ENCODE measurements at places on chromosomes 2 and 18. TPM values are rescaled to one million over a fixed set of nuclear protein-coding genes. Genes with fewer than 3 reads are reported as not detected.

The TFCP2L1 gene
- 0.16 TPM for total RNA-seq

The C2orf78 gene
- not detected for total RNA-seq

The EMILIN2 gene
- 12.4 TPM for total RNA-seq

The RTP5 gene
- total RNA-seq: not detected

The ANKRD30BL gene
- total RNA-seq: not detected

The UBR3 gene
- 10.9 TPM for total RNA-seq

The ARHGAP28 gene
- total RNA-seq: 5.3 TPM

The TMEM37 gene
- 9.8 TPM for total RNA-seq

The RGPD3 gene
- total RNA-seq: under 0.01 TPM

The HOXD13 gene
- not detected for total RNA-seq

The RAB17 gene
- total RNA-seq: not detected

The RAB1A gene
- total RNA-seq: 92.2 TPM

The KIF1A gene
- total RNA-seq: 2.7 TPM

The ZC3H6 gene
- 6.8 TPM for total RNA-seq

The IL36G gene
- total RNA-seq: not detected

The ALPG gene
- not detected for total RNA-seq

The KCNK3 gene
- 3.9 TPM for total RNA-seq

The GFPT1 gene
- 33.1 TPM for total RNA-seq

The HOXD10 gene
- not detected for total RNA-seq

The ARMC9 gene
- total RNA-seq: 20.8 TPM

The RNF152 gene
- total RNA-seq: 10.0 TPM

The PDIA6 gene
- total RNA-seq: 205 TPM

The KATNAL2 gene
- 0.65 TPM for total RNA-seq

The DGUOK gene
- total RNA-seq: 92.9 TPM

The ERMN gene
- not detected for total RNA-seq

The CHPF gene
- total RNA-seq: 201 TPM

The RESP18 gene
- not detected for total RNA-seq

The HNRNPLL gene
- 35.6 TPM for total RNA-seq

The NAT8 gene
- total RNA-seq: not detected

The GAREM1 gene
- total RNA-seq: 5.7 TPM

The FOXI3 gene
- total RNA-seq: not detected

The ONECUT2 gene
- under 0.01 TPM for total RNA-seq

The SLC66A3 gene
- total RNA-seq: 18.5 TPM

The ITPRIPL1 gene
- 5.3 TPM for total RNA-seq

The RIT2 gene
- not detected for total RNA-seq

The DPYSL5 gene
- not detected for total RNA-seq

The GKN1 gene
- total RNA-seq: not detected

The UPP2 gene
- total RNA-seq: not detected

The ANKRD30B gene
- total RNA-seq: not detected

The MIB1 gene
- 25.4 TPM for total RNA-seq

The CD8A gene
- total RNA-seq: not detected

The SCYGR4 gene
- total RNA-seq: not detected

The SLC40A1 gene
- total RNA-seq: 2.3 TPM

The MC4R gene
- not detected for total RNA-seq
